ENCODE measurements at places on chromosomes 2 and 18.

GRCh38 chr2:46504685-46505471 is 25.5 kb downstream of the TMEM247 start:
- DNase-seq, result no peak

- no peak for DNase-seq
Measured at GRCh38 chr2:171267855-171268629, 107.3 kb upstream of the TLK1 start.

GRCh38 chr2:23532391-23533337 is 147.7 kb downstream of the KLHL29 start:
- DNase-seq, result peak; percentile 30

DNA sequence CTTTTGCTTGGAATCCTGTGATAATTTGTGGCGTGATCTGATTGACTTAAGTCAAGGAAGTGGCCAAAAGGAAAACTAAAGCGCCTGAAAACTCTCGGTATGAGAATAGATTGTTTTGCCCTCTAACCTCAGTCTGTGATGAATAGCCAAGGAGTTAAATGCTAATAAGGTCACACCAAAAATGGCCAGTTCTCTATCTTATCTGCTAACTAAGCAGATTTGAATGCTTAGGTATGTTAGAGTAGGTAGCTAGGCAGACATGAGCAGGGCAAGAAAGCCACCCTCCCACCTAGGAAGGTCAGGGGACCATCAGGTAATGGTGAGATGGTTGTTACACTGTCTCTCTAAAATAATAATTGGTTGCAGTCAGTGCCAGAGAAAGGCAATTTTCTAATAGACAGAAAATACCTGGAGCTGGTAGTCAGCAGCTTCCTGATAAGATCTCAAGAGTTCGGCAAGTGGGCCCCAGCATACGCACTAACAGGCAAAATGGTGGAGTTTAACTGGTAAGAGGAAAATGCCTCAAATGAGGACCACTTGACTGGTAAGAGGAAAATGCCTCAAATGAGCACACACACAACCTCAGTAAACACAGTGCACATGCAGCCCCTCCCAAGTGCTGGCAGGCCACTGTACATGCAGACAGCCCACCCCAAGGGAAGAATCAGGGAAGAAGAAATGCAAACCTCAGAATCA is 468.4 kb downstream of the MBD2 start:
- no peak for DNase-seq

DNA sequence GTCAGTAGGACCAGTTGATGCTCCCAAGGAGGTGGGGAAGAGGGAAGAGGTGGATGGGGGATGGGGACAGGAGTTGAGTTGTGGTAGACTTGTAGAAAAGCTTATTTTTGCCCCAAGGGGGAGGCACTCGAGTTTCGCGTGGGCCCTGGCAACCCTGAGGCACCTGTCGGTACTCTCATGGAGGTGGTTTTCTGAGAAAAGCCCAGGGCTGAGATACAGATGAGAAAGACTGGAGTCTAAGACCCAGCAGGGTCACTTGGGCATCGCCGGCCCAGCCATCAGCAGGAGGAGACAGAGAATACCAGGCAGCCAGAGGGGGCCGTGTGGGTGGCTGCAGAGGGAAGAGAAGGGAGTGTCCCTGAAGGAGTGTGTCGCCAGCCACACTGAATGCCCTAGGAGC is 57.7 kb upstream of the HPCAL1 start:
- no peak for DNase-seq

- no peak for DNase-seq
Measured at GRCh38 chr2:191250400-191250799, 5.2 kb downstream of the MYO1B start.

- peak; percentile 31 for DNase-seq
Measured at GRCh38 chr2:6866275-6866671, 566 bp upstream of the CMPK2 start.

DNA sequence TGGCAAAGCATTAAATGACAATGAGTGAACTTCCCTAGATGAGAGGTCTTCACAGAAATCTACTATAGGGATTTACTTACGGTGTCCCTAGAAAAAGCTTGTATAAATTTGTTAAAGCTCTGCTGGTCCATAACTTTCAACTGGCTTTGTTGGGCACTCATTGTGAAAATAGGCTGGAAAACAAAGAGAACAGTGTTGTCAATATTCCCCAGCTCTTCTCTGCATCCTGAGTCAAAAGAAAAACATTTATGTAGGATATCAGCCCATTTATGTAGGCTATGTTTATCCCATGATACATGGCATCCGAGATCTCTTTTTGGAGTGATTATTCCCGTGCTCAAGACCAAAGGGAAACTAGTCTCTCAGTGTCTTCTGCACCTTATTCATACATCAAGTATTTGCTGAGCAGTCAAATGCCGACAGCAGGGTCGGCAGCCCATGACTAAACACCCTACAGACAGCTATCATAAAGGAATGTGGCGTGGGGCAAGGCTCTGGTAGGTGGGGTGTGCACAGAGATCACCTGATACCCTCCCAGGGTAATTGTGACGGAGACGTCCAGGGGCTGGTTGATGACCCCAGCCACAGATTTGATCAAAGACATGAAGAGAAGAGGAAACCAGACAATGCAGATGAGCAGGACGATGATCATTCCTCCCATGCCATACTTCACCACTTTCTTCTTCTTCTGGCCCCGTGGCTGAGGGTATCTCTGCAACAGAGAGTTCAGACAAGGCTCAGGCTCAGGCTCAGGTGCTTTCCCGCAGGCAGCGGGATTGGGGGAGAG is 155.9 kb downstream of the NAPG start:
- DNase-seq, result no peak

- DNase-seq, result no peak
Measured at GRCh38 chr2:99420031-99420430, 69.8 kb downstream of the REV1 start.

GRCh38 chr18:66825347-66825746 is 221.5 kb upstream of the CDH19 start:
- DNase-seq, result no peak

GRCh38 chr2:239255628-239256349 is 145.0 kb downstream of the HDAC4 start:
- DNase-seq, result no peak

DNA sequence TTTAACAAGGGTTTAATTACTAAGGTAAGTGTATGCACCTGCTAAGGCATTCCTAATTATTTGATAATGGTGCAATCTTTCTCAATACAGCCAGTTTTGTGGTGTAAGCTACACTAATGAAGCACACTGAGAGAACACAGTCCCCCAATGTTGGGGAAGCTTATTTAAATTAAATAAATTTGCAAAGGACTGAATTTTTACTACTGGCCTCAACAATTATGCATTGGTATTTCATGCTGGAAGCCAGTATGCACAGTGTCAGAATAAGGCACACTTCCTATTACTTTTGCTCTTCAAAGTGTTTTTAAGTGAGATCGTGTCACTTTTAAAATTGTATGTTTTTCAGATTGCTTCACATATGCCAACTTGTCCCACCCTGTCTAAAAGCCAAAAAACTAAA is 103.2 kb upstream of the ZNF521 start:
- DNase-seq, result no peak

DNA sequence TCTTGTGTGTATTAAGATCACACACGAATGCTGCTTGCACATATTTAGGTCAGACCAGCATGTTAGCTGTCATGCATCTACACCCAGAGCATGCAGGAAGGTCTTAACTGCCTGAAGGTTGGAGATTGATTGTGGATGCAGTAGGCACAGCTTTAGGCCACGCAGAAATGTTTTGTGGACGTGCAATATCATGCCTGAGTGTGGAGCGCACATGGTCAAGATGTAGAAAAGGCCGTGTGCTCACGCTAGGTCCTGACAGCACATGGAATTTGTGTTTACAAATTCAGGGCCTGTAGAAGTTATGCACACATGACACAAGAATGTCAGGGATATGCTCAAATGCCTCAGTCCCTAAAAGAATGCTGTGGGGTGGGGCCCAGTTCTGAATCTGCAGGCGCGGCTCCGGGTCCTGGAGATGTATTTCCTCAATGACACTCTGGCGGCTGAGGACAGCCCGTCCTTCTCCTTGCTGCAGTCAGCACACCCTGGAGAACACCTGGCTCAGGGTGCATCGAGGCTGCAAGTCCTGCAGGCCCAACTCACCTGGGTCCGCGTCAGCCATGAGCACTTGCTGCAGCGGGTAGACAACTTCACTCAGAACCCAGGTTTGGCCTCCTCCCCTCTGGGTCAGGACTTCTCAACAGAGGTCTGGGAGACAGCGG is 27.9 kb downstream of the MARCO start:
- DNase-seq, result no peak

DNA sequence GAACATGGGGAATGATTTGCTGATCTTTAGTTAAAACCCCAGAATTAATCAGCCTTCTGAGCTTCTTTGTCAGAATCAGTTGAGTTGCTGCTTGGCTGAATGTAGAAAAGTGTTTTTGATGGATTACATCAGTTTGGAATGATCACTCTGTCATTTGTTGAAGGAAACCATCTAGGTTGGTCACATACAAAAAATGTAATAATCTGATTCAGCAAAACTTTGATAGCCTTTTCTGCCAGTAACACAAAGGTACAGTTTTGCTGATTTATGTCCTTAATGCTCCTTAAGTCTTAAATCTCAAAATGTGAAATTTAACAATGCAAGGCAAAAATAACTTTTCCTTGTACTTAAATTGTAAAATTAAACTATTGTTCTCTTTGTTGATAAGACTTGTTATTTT is 74.3 kb downstream of the GALNT13 start:
- DNase-seq, result no peak

DNA sequence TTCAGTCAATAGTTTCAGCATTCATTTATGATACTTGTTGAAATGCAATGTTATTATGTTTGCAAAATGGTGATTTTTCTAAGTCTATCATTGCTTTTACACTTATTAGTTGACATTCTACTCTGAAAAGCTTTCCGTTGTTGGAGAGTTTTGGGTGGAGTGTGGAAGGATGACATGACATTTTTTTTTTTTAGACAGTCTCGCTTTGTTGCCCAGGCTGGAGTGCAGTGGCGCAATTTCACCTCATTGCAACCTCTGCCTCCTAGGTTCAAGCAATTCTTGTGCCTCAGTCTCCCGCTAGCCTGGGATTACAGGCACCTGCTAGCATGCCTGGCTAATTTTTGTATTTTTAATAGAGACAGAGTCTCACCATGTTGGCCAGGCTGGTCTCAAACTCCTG is 29.8 kb downstream of the PIKFYVE start:
- DNase-seq, result no peak

GRCh38 chr2:43356774-43357173 is 130.4 kb upstream of the ZFP36L2 start:
- DNase-seq, result no peak

DNA sequence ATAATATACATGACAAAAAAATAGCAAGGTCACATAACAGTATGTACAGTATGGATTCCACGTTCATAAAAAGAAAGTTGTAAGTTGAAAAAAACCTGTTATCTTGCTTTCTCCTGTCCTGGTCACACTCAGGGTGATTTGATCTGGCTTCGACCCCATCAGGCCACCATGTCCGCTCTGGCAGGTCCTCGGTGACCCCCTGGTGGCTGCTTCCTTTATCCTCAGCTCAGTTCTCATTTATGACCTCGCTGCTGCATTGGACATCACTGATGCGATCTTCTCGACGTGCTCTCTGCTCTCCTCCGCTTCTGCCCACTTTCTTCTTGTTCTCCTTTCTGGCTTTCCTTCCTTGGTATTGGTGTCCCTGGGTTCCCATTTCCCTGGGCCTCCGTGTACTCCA is 29.7 kb downstream of the DGKD start:
- DNase-seq, result no peak

DNA sequence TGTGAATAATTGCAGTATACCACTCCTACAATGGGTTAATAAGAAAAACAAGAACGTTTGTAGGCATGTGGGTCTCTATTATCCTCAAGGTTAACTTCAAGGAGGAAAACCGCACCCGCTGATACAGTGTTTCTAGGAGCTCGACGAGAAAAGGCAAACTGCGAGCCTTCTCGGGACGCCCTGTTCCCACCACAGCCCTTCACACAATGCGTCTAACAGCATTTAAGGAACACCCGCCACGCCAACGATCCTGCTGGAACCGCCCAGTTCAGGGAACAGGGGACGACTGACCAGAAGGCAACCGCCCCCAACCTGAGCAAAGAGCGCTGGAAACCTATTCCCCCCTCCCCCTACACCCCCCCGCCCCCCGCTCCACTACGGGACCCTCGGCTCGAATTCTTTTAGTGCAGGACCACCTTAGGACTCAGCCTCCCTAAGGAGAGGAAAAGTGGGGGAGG is 710 bp upstream of the TMSB10 start:
- DNase-seq, result no peak
